ENCODE measurements at places on chromosomes 7 and 10.

DNA sequence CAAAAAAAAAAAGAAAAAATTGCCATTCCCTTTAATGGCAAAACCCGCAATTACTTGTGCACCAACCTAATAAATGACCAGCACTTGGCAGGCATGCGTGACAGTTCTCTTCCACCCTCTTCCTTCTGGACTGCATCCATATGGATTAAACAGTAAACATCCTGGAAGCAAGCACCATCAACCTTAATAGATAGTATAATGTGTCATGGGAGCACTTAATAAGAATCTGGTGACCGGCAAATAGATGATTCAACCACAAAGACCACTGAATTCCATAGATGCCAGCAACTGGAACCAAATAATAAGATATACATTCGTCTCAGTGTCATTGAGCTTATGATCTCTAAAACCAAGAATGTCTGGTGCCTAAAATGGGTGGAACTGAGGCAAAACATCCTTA lies 610.2 kb downstream of the CALN1 start:
- no peak for DNase-seq

DNA sequence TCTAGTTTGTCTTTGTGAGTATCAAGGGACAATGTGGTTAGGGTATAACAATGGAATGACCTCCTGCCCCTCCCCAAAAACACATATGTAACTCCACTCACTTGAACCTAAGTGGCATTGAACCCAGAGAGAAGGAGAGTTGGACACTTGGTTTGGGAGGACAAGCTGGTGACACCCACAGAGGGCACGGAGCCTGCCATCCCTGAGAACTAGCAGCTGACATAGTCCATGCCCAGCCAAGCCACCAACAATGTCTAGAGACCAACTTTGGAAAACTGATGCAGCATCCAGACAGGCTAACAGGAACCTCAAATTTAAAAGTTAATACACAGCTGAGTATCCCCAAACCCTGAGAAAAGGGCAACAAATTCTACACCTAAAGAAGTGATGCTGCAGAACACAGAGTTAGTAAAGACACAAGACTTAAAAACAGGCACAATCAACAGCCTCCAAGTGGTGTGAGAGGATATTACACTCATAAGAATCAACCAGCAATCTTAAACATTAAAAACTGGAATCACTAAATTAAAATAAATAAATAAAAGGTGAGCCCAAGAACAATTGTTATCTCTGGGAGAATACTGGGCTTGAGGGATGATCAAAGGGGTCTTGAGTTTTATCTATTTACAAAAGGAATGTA lies 27.2 kb downstream of the NUDCD3 start:
- DNase-seq, result no peak

GRCh38 chr7:101169838-101170551 lies 4.6 kb upstream of the VGF start:
- peak; percentile 91 for DNase-seq

DNA sequence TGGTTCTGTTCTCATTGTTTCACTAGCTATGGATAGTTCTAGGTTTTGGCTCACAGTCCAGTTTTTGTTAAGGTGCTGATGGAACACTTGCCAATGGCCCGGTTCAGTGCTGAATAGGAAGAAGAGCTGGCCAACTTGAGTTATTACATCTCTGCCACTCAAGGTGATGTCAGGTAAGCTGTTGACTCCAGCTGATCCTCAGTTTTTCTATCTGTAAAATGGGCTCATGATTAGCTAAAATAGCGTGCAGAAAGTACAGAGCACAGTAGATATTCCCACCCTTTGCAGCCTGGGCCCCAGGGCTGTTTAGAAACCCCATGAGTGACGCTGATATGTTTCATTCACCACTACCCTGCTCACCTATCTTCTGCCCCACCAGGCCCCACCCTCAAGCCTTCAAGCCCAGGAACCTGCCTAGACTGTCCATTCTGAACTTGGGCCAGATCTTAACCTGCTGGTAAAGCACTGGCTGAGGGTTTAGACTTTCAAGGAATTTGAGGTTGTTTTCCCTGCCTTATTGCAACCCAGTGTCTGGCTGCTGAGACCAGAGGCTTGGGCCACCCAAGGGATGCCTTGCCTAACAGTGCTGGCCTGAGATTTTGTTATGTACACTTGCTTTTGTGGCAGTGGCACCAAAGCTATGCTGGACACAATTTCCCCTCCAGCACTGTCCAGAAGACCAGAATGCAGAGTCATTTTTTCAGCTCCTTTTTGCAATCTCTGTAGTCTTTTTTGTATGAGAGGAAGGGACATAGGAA lies 378.2 kb upstream of the ZMIZ1 start:
- no peak for DNase-seq

DNA sequence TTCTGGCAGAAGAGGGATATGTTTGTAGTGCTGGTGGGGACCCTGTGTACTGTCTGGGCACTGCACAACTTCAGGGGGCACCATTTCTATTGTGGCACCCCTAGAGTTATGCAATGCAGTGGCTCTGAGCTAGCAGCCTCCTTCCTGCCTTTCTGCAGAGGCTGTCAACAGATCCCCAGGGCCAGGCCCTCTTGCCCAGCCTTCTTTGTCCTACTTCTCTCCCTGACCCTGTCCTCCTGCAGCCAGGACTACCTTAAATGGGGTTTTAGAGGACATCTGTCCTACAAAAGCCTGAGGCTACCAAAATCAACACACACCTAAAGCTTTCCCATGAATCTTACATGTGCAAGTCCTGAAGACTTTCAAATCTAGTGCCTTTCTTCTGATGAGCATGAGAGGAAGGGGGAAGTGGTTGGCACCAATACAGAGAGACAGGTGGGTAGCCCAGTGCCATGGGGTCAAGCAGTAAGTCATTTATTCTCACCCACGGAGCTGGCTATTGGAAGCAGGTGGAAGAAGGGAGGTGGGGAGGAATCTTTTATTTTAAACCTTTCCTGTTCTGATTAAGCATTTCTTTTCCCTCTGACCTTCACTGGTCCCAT lies 2.4 kb downstream of the SPOCK2 start:
- no peak for DNase-seq

DNA sequence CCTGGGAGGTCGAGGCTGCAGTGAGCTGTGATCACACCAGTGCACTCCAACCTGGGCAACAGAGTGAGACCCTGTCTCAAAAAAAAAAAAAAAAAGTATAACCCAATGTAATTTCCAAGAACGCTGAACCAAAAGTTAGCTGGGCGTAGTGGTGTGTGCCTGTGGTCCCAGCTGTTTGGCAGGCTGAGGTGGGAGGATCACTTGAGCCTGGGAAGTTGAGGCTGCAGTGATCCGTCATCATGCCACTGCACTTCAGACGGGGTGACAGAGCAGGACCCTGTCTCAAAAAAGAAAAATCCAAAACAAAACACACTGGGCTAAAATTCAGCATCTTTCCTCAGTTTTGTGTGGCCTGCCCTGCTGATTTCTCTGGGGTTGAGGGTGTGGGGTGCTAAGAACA lies 21.1 kb downstream of the HNRNPA2B1 start:
- no peak for DNase-seq

Measured in upper lobe of left lung (tissue), 6 donors.